NCI-H510A treated with DMSO at 0.1 percent for 48 hours (cell line): ENCODE measurements at places on chromosomes 4 and X.

DNA sequence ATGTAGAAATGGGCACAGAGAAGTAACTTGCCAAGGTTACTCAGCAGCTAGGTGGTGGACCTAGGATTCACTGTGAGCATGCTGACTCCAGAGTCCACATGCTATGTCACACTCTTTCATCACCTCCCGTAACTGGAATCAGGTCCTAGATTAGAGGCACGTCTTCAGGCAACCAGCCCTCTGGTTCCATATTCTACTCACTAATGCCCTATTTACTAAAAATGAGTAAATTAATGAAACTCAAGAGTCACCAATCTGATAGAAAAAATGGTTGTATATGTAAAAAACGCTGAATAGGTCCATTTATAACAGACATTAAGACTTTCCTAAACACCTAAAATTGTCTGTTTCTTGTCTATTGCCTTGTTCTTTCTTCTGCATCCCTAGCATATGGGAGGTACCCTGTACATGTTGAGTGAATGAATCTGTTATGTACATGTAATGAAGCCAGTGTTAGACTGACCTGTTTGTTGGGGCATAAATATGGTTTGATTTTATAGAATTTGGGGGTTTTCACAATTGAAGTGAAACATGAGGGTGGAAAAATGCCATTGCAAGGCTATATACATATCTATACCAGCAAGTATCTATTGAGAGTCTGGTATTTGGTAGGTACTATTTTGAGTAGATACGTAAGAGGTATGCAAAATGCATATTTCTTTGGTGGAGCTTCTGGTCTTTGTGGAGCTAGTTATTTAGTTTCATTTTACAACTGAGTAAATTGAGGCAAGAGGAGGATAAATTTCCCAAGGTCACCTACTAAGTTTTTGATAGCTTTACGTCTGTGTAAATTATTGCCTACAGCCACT is 7.5 kb upstream of the RUFY3 start:
- no peak for DNase-seq

- peak; percentile 50 for DNase-seq
Observed at GRCh38 chr4:86279293-86279960, 80.4 kb downstream of the MAPK10 start.

- DNase-seq = no peak
Observed at GRCh38 chrX:148223361-148223760, 242.2 kb downstream of the FMR1NB start.

DNA sequence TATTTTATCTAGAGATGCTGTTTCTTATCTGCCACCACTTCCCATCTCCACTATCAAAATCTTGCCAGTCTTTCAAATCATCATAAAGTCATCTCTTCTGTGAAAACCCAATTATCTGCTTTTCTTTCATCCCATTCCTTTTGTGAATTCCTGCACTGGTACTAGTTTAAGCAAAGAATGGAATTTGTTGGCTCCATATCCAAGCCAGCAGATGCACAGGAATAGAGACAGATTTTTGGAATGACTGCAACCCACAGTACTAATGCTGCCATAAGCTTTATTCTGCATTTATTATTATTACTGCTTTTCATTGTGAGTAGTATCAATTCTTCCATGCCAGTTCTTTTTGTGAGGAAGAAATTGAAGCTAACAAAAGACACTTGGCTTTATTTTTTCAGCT is 616.7 kb downstream of the RAPGEF2 start:
- DNase-seq = no peak

- no peak for DNase-seq
Observed at GRCh38 chr4:98383431-98384106, 122.4 kb downstream of the RAP1GDS1 start.

DNA sequence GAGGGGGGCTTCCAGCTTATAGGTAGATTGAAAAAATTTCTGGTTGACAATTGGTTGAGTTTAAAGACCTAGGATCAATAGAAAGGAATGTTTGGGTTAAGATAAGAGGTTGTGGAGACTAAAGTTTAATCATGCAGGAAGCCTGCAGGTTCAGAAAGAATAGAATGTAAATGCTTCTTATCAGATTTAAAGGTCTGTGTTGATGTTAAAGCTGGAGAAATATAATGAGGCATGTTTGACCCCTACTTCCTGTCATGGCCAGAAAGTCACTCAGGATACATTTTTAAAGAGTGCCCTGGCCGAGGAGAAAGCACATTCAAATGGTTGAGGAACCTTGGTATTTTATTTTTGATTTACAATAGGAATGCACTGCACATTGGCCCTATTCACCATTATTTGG is 3.9 kb upstream of the RRAGB start:
- DNase-seq = no peak

GRCh38 chr4:176784816-176785215 is 7.9 kb downstream of the VEGFC start:
- DNase-seq = no peak

- DNase-seq = no peak
Observed at GRCh38 chrX:138925330-138925729, 213.8 kb upstream of the FGF13 start.

GRCh38 chr4:1821679-1822567 is 28.8 kb downstream of the FGFR3 start:
- DNase-seq = no peak

DNA sequence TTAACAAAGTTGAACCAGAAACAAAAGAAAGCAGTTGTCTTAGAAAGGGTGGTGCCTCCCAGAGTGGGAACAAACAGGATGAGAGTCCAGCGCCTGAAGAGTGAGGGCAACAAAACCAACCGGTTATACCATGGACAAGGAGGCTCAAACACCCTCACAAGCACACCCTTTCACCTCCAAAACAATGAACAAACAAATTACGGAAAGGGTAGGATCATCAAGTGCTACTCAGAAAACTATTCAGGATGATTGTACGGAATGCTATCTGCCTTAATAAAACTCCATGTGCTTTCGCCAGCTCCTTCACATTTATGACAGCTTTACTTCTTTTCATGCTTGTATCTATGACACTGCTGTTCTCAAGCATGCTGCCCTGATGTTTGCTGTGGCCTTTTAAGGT is 26.8 kb downstream of the SLC39A8 start:
- peak; percentile 63 for DNase-seq

DNA sequence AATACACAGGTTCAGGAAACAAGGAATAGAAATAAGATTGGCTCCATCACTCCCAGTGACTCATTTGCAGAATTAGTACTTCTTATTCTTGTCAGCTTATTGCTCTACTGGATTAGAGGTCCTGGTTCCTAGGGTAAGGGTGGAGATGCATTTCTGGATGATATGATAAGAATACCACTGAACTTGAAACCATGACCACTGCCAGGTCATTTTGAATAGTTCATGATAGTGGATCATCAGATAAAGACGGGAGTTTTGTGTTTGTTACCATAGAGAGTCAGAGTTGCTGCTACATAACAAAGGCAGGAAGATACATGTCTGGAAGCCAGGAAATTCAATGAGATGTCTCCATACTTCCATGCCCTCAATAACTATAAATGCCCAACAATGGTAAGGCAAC is 109.2 kb upstream of the FAT1 start:
- DNase-seq = no peak

DNA sequence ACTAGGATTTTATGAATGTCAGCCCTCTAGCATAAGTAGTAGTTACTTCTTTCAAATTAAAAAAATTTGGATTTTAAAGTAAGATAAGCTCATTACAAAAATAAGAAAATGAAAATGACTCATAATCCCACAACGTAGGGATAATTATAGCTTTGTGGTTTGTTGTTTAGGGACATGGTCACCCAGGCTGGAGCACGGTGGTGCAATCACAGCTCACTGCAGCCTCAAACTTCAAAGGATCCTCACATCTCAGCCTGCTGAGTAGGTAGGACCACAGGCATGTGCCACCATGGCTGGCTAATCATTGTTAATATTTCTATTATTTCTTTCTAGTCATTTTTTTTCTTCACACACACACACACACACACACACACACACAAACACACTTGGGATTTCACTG is 57.6 kb downstream of the PLAC1 start:
- no peak for DNase-seq
